Hepatocyte (in vitro differentiated cells): ENCODE measurements at places on chromosomes 2 and 18. TPM values are rescaled to one million over a fixed set of nuclear protein-coding genes. Genes with fewer than 3 reads are reported as not detected.

Gene CD8B2
- total RNA-seq, result 0.44 TPM in 1 of 2 replicates, not detected in the other

Gene CDH7
- total RNA-seq, result 2.8 and 2.9 TPM in 2 replicates

Gene PNPT1
- 23.7 and 27.9 TPM in 2 replicates for total RNA-seq

Gene NT5DC4
- 1.2 and 2.7 TPM in 2 replicates for total RNA-seq

Gene TTC31
- total RNA-seq, result 19.9 and 25.1 TPM in 2 replicates

Gene ACTG2
- 20.3 and 25.6 TPM in 2 replicates for total RNA-seq

Gene CD28
- not detected in 2 replicates for total RNA-seq

Gene ST8SIA3
- 0.03 and 0.04 TPM in 2 replicates for total RNA-seq

DNA sequence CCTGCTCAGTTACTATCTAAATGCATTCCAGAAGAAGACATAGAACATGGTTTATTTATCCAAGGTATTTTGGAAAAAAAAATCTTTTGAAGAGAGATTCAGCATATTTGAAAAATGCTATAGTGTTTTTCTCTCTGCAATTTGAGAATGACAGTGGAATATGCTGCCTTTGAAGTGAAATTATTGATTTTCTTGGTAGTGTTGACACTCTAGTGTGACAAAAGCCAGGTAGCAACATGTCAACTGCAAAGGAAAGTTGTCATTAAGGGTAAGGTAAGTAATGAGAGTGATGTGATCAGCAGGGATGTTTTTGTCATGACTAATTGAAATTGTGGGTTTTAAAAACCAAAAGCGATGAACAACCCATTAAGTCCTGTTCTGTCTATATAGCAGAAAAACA, 1387.1 kb upstream of the TMEFF2 start:
- DNase-seq, result no peak
- no peaks in the 10 kb centered on the region for H3K27me3 ChIP-seq

DNA sequence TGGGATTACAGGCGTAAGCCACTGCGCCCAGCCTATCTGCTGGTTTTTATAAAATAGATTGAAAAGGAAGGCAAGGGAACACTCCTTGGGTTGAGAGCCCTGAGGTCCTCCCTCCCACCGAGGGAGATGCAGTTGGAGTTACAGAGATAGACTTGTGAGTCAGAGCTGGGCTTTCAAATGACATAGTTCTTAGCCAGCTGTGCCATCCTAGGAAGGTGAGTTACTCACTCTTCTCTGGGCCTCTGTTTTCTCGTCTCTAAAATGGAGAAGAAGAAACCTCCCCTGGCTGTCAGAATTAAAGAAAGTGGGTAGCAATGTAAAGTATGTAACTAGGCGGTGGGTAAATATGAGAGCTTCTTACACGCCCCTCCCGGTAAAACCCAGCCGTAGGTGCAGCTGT, 2.4 kb downstream of the LRRFIP1 start:
- no peak overlapping the region for H3K4me3 ChIP-seq
- no peak for DNase-seq
- H3K27ac ChIP-seq, result no peak overlapping the region
- H3K36me3 ChIP-seq, result no peaks in the 10 kb centered on the region
- peaks cover 11% of the 10 kb centered on the region for H3K4me1 ChIP-seq
- no peaks in the 10 kb centered on the region for H3K27me3 ChIP-seq

DNA sequence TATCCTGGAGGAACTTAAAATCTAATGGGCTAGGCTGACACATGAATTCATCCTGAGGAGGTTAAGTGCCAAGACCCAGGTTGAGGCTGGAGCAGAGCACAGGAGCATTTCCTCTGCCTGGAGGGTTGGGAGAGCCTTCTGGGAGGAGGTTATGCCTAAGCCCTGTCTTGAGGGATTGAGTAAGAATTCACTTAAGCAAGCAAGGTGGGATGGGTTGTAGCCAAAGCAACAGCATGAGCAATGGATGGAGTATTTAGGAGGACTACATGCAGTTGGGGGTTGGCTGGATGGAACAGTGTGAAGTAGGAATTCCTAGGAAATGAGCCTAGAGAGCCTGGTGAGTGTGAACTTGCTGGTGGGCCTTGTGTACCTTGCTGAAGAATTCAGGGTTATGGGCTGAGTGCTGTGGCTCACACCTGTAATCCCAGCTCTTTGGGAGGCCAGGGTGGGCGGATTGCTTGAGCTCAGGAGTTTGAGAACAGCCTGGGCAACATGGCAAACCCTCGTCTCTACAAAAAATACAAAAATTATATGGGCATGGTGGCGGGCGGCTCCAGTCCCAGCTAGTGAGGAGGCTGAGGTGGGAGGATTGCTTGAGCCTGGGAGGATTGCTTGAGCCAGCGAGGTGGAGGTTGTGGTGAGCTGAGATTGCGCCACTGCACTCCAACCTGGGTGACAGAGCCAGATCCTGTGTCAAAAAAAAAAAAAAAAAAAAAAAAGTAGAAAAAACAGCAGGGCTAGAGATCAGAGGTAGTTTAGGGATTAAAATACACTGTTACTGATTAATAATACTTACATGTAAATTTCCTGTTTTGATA, 22.2 kb downstream of the TANC1 start:
- H3K4me3 ChIP-seq, result no peak overlapping the region
- H3K27me3 ChIP-seq, result no peaks in the 10 kb centered on the region
- DNase-seq, result no peak
- no peak overlapping the region for H3K27ac ChIP-seq

DNA sequence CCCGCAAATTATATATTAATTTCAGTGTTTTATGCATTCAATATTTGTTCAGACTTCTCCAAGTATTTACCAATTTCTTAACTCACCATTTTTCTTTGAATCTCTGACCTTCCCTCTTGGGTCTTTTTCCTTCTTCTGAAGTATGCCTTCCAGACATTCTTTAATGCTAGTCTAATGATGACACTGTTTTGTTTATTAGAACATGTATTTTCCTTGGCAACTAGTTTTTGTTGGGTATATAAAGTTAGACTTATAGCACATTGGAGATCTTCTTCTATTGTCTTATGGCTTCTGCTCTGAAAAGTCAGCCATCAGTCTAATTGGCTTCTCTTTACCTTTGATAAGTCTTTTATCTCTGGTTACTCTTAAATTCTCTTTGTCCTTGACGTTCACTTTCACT, 423.2 kb upstream of the NRP2 start:
- DNase-seq, result no peak
- no peaks in the 10 kb centered on the region for H3K27me3 ChIP-seq
- H3K4me1 ChIP-seq, result no peaks in the 10 kb centered on the region
- no peak overlapping the region for H3K4me3 ChIP-seq
- no peaks in the 10 kb centered on the region for H3K36me3 ChIP-seq

GRCh38 chr2:1591978-1592907, 152.1 kb downstream of the PXDN start:
- no peaks in the 10 kb centered on the region for H3K27me3 ChIP-seq
- H3K36me3 ChIP-seq, result no peaks in the 10 kb centered on the region
- H3K4me1 ChIP-seq, result peaks cover 18% of the 10 kb centered on the region
- peak; percentile 77 for DNase-seq
- H3K27ac ChIP-seq, result no peak overlapping the region

DNA sequence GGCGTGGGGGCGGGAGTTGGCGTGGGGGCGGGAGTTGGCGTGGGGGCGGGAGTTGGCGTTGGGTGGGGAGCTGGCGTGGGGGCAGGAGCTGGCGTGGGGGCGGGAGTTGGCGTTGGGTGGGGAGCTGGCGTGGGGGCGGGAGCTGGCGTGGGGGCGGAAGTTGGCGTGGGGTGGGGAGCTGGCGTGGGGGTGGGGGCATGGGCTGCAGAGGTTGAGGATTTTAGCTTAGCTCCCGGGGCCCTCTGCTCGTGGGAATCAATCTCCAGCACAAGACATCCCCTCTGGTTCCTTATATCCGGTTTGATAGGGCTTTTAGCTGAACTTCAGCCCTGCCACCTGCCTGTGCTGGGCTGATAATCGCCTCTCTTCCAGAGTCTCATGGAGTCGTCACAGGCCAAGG, 177.0 kb downstream of the LDLRAD4 start:
- H3K36me3 ChIP-seq, result no peaks in the 10 kb centered on the region
- no peak overlapping the region for H3K27ac ChIP-seq
- no peaks in the 10 kb centered on the region for H3K4me1 ChIP-seq
- DNase-seq, result no peak
- H3K27me3 ChIP-seq, result no peaks in the 10 kb centered on the region

- H3K4me1 ChIP-seq, result no peaks in the 10 kb centered on the region
- peak; percentile 24 for DNase-seq
- H3K27ac ChIP-seq, result no peak overlapping the region
- H3K27me3 ChIP-seq, result peaks cover 7% of the 10 kb centered on the region
- no peaks in the 10 kb centered on the region for H3K36me3 ChIP-seq
- H3K4me3 ChIP-seq, result no peak overlapping the region
Observed at GRCh38 chr2:241842620-241843211, 16.0 kb downstream of the PDCD1 start.

GRCh38 chr2:143856978-143857377, 662.9 kb downstream of the ZEB2 start:
- no peaks in the 10 kb centered on the region for H3K4me1 ChIP-seq
- H3K27ac ChIP-seq, result no peak overlapping the region
- no peaks in the 10 kb centered on the region for H3K36me3 ChIP-seq
- H3K4me3 ChIP-seq, result no peak overlapping the region
- DNase-seq, result no peak

- no peak for DNase-seq
- H3K36me3 ChIP-seq, result no peaks in the 10 kb centered on the region
- H3K4me1 ChIP-seq, result peaks cover 4% of the 10 kb centered on the region
- no peak within 1 kb of the TSS for H3K4me3 ChIP-seq
- H3K27ac ChIP-seq, result no peak within 1 kb of the TSS
- H3K27me3 ChIP-seq, result no peaks in the 10 kb centered on the region
Observed at GRCh38 chr2:203706403-203706802, at the start of gene CD28. TSS of gene CD28 (plus strand) at chr2:203706639. CDS start at chr2:203706697, 58 bp downstream.

DNA sequence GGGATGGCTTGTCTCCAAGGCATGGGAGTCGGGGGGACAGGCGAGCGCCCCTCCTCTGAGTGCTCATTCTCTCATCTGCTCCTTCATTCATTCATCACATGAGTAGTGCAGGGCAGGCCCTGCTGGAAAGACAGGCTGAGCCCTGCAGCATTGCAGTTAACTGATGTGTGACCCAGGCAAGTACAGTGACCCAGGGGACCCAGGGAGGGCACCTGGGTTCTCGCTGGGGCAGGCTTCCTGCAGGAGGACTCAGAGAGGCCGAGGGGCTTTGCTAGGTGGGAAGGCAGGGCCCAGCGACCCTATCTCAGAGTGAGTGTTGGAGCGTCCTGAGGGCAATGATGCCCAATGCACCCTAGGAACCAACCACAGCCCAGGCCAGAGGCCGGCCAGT, 30.6 kb downstream of the HJURP start:
- H3K4me1 ChIP-seq, result no peaks in the 10 kb centered on the region
- no peak overlapping the region for H3K27ac ChIP-seq
- no peaks in the 10 kb centered on the region for H3K27me3 ChIP-seq

GRCh38 chr2:85259101-85259590, 68.6 kb downstream of the TGOLN2 start:
- H3K36me3 ChIP-seq, result no peaks in the 10 kb centered on the region
- H3K4me3 ChIP-seq, result no peak overlapping the region
- peak; percentile 45 for DNase-seq
- H3K27me3 ChIP-seq, result no peaks in the 10 kb centered on the region
- H3K27ac ChIP-seq, result peak overlapping the region; percentile 66

GRCh38 chr2:144267239-144267638, 252.7 kb downstream of the ZEB2 start:
- H3K4me1 ChIP-seq, result no peaks in the 10 kb centered on the region
- no peaks in the 10 kb centered on the region for H3K36me3 ChIP-seq
- no peak overlapping the region for H3K27ac ChIP-seq
- no peak overlapping the region for H3K4me3 ChIP-seq

DNA sequence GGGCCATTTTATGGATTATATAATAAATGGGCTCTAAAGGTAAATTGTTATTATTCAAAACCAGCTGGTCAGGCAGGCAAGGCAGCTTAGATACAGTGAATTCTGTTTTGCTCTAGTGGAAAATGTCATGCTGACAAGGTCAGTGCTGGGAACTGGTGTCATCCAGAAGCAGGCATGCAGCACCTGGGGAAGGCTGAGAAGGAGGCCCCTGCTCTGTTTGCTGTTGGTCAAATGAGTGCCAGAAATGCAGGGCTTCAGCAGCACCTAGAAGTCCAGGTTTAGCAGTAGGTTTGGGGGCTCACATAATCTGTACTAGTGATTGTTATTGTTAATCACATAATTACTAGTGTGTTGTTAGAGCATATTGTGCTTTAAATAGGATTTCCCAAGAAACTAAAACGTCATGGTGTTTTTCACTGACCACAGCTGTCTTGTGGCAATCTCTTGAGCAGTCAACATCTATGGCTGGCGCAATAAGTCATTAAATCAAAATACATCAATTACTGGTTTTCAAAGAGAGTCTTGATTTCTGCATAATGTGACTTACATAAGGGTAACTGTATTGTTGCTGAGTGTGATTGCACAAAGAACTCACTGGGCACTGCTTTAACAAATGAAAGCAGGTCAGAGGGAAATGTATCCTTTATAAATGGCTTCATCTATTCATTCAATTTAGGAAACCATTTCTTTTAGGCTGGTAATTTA, 99.1 kb downstream of the MYO3B start:
- H3K36me3 ChIP-seq, result no peaks in the 10 kb centered on the region
- no peak for DNase-seq
- H3K4me1 ChIP-seq, result no peaks in the 10 kb centered on the region
- no peaks in the 10 kb centered on the region for H3K27me3 ChIP-seq
